ENCODE measurements at places on chromosomes 6 and 20.
A peak's percentile ranks its signal among the peaks of the same experiment; 100 is the strongest.

DNA sequence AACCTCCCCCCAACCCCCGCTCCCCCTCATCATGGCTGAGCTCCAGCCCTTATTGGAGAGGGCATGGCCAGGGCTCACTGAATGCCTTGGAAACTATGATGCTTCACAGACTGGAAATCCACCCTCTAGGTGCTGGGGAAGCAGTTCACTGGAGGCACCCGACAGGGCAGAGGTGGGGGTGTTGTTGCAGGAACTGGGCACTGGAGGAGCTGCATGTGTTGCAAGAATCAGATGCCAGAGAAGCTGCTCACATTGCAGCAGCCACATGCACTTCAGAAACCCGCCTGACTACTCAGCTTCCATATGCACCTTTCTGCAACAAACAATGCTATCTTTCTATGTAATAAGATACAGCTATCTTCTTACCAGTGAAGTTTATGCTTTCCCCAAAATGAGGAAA is 7.9 kb upstream of the TBPL1 start:
- no peak for DNase-seq

GRCh38 chr20:47232518-47232917 is 124.0 kb downstream of the ZMYND8 start:
- no peak for DNase-seq

GRCh38 chr6:167111597-167111996 is 11.3 kb upstream of the CCR6 start:
- DNase-seq, result no peak

DNA sequence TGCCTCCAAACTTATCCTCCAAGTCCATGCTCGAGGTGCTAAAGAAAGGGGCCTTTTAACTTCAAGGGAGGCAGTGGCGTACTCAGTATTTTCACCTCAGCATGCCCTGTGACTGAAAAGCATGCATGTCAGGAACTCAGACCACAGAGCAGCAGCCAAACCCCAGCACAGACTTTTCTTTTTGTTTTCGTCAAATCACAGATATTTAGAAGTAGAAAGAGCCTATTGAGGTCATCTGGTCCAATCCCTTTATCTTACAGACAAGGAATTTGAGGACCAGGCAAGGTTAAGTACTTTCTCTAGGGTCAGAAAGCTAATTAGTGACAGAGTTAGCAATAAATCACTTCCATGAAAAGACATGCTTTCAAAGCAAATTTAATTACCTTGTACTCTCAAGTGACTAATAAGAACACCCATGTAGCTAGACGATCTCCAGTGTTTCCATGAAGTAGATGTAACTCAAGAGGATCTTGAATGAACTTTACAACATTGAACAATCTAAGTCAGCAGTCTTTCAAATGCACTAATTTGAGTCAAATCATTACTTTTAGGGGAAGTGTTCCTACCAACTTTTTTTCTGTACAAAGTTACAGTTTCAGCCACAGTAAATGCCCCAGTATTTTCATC is 35.9 kb downstream of the MOXD1 start:
- no peak for DNase-seq

GRCh38 chr20:33812152-33812849 is 1.2 kb downstream of the CHMP4B start:
- DNase-seq, result no peak

DNA sequence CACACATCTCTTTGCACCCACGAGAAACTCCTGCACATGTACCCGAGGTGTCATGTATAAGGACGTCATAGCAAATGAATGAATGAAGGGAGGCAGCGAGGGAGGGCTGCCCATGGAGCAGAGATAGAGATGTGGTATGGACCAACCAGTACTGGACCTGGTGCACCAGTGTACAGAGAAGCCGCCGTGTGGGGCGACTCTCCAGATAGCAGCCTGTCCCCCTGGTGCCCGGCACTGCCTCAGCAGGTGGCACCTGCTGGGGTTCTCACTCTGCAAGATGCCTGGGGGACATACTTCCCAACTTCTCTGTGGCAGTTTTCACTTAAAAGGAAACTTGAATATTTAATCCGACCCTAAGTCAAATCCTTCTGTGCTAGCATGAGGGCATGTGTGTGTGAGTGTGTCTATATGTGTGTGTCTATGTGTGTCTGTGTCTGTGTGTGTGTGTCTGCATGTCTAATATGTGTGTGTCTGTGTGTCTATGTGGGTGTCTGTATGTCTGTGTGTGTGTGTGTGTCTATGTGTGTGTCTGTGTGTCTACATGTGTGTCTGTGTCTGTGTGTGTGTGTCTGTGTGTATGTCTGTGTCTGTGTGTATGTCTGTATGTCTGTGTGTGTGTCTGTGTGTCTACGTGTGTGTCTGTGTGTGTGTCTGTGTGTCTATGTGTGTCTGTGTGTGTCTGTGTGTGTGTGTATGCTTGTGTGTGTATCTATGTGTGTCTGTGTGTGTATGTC is 132.0 kb downstream of the RNASET2 start:
- DNase-seq, result no peak

- no peak for DNase-seq
Observed at GRCh38 chr6:150465610-150466009, 96.8 kb downstream of the IYD start.

DNA sequence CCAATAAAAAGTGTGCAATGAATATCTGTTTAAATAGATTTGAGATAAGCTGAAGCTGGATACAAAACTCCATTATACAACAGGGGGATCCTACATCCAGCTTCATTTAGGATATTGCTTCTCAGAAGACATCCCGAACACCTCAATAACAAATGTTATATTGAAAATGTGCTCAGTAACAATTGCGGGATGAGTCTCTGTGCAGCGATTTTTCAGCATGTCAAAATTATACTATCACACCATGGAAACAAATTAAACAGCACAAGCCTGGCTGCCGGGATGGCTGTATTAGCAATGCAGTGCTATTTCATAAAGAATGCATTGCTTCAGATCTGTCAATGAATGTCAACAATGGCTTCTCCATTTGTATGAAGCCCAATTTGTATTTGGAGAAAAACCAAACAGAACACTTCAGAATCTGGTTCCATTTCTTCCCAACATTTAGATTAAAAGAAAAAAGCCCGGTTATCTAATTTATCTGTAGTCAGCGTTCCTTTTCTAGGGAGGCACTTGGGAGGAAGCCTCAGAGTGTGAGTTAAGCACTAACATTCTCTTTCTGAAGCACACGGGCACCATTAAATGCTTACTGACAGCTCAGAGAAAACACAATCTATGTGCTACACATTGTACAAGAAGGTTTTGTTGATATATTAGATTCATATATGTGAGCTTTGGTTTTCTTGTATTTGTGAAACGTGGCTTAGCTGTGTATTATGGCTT is 310.9 kb upstream of the AGPAT4 start:
- no peak for DNase-seq

DNA sequence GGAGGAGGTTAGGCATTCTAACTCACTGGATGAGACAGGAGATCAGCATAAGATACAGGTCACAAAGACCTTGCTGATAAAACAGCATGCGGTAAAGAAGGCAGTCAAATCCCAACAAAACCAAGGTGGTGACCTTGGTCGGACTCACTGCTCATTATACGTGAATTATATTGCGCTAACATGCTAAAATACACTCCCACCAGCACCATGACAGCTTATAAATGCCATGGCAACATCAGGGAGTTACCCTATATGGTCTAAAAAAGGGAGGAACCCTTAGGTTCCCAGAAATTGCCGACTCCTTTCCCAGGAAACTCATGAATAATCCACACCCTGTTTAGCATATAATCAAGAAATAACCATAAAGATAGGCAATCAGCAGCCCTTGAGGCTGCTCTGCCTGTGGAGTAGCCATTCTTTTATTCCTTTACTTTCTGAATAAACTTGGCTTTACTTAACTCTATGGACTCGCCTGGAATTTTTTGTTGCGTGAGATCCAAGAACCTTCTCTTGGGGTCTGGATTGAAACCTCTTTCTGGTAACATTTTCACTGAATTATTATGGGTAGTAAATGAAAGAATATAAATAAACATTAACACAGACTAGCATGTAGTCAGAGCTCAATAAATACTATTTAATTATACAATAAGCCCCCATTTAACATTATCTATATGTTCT is 3.0 kb upstream of the LAMA4 start:
- no peak for DNase-seq

DNA sequence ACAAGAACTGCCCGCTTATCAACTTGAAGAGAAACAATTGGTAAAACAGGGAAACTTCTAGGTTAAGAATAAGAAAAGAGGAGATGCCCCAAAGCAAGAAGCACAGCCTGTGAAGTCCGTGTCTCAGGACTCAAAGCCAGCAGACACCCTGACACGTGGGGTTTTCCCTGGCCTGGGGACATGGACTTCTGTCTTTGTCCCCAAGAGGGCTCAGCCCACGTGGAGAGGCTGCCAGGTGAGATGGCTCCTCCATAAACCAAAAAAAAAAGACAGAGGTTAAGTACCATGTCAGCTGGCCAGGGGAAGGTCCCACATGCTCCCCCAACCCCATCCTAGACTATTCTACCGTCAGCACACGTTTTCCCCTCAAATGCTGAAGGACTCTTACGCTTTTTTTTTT is 9.9 kb downstream of the SERPINB6 start:
- DNase-seq, result no peak

GRCh38 chr6:127094791-127095190 is 23.7 kb upstream of the RSPO3 start:
- DNase-seq, result no peak

GRCh38 chr6:27474672-27475071 is 1.8 kb upstream of the ZNF184 start:
- DNase-seq, result no peak

- DNase-seq, result peak; percentile 59
Observed at GRCh38 chr6:118320652-118321051, 227.4 kb upstream of the PLN start.

DNA sequence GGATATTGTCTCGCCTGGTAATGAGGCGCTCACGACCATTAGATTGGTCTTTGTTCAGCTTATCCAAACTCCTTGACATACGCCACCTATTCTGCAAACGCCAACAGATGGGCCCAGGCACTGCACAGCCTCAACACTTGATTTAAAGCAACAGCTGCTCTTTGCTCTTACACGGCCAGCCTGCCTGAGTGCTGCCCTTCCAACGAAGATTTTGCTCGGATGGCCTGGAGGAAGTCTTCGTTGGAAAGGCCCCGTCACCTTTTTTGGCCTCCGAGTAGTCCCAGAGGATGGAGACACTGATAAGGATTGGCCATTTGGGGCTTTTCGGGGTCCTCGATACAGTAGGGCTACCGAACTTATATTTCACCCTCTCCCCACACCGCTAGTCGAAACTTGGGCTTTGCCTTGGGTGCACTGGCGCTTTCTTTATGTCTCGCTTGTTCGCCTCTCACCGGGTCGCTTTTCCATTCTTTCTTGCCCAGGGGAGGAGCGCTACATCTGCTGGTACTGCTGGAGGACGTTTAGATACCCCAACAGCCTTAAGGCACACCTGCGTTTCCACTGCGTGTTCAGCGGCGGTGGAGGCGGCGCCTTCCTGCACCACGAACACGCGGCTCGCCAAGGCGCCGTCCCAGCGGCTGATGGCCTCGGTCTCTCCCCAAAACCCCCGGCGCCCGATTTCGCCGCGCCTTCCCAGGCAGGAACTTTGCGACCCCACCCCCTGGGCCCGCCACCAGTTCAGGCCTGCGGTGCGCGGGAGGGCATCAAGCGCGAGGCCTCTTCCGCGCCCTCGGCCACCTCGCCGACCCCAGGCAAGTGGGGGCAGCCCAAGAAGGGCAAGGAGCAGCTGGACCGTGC is 6.1 kb downstream of the PRDM13 start:
- DNase-seq, result no peak

Data from DMS79 treated with DMSO at 0.1 percent for 48 hours (cell line).